Stimulated activated CD8-positive, alpha-beta memory T cell treated with anti-CD3 and anti-CD28 coated beads, Interleukin-7, amount 100 ng/mL, for 1 hour (primary cell): ENCODE measurements at places on chromosomes 12 and 14.

DNA sequence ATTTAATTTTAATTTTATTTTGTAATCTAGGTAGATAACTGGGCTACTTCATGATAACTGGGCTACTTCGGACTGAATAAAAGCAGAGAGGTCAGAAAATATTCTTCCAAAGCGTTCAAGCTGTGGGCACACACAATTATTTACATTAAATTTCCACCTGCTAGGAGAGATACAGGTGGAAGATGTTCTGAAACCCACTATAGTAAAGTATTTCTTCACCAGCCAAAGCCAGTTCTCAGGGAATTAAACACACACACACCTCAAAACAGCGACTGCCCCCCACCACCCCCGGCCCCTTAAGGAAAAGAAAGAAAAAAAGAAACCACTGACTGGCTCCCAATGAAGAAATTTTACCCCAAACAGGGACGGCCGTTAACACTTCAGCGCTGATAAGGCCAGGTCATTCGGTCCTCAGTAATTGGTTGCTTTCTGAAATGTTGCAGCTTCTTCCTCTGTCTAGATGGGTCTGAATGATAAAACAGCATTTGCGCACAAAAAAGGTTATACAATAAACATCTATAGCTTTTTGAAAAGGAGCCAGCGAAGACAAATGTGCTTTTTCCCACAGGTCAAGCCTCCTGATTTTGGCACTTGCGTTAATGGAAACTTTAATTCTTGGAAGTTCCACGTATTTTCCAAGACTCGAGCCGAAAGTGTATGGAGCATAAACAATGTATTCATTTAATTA lies 771 bp upstream of the KCNJ8 start:
- no peak for DNase-seq

DNA sequence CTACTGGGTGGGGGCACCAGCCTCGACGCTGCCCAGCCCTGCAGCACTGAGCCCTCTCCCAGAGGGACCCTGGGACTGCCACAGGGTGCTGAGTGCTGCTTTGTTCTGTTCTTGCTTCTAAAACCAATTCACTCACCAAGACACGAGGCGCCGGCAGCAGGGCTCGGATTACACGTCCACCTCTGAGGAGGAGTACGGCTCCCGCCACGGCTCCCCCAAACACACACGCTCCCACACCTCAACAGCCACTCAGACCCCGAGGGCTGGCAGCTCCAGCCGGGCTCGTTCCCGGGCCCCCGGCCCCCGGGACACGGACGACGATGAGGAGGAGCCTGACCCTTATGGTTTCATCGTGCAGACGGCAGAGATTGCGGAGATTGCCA lies 24.3 kb downstream of the CEP170B start:
- DNase-seq = no peak

GRCh38 chr12:102769323-102769916 lies 147.6 kb downstream of the PAH start:
- DNase-seq = no peak

- no peak for DNase-seq
These were observed 227.3 kb downstream of the DPF3 start for GRCh38 chr14:72666610-72667009.

- peak; percentile 2 for DNase-seq
These were observed 179.8 kb downstream of the DPF3 start for GRCh38 chr14:72714094-72714493.

DNA sequence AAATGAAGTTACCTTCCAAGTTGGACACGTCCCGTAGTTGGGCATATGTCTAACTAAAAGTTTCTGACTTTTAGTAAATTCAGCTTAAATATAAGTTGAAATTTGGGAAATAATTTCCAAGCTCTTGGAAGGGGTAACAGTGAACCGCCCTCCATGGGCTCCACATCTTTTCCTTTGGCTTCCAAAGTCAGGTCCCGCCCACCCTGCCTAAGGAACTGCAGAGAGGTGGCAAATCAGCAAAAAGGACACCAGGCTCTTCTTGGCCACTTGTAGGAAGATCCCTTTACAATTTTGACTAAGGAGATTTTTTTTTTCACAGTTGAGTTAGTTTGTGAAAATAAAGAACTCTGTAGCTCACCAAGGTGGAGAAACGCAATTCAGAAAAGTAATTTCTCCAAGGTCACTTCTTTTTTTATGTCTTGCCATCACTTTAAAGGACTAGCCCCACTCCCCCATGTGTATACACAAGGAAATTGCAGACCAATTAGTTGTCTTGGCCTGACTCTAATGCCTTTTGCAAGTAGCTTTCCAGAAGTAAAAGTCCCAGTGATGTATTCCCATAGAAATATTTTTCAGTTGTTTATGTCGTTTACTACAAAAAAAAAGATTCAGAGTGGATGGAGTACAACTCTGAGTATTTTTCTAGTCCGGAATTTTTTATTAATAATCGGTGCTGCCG lies 181.2 kb downstream of the PELI2 start:
- no peak for DNase-seq

GRCh38 chr14:39243831-39244230 lies 10.1 kb downstream of the MIA2 start:
- DNase-seq = no peak

DNA sequence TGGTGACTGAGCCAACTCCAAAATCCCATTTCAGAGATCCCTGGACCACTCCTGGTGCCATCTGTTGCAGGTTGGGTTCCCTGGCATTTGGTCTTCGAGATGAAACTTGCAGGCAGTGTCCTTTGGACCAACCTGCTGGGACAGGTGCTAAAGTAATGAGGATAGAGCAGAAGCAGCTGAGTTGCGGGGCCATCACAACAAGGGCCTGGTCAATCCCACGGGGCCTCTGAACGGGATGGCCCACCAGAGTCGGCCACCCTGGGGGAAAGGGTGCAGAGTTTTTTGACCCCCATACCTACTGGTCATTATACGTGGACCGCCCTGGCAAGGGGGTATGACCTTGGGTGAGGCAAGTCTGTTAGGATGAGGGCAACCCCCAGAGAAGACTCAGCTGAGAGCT lies 39.3 kb downstream of the DLK1 start:
- DNase-seq = no peak

- no peak for DNase-seq
These were observed 183.4 kb downstream of the KIF26A start for GRCh38 chr14:104321802-104322130.

GRCh38 chr14:68590201-68590522 lies 202.7 kb downstream of the ZFP36L1 start:
- DNase-seq = no peak

DNA sequence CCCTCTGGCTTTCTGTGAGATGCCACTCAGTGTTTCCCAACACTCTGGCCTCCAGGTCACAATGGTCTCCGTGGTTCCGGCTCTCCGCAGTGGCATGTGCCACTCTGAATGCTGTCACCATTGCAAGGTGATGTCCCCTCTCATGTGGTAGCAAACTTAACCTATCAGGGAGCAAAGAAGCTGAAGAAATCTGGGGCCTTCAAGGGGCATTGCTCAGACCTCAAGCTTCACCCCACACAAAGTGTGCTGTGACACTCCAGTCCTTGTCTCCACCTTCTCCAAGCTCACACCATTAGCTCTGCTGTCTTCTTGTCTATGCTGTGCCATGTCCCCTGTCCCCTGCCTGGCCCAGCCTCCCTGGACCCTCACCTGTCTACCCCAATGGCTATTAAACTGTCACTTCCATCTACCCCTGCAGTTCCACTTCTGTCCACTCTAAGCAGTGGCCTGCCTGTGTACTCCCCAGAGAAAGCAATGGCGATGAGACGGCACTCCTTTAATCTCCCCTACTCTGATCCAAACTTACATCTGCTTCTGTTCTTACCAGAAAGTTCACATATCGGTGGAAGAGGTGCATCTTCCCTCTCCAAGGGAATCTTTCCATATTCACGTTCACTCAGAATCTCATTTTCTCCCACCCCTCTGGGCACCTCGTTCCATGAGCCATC lies 93.7 kb downstream of the DHRS2 start:
- DNase-seq = no peak

DNA sequence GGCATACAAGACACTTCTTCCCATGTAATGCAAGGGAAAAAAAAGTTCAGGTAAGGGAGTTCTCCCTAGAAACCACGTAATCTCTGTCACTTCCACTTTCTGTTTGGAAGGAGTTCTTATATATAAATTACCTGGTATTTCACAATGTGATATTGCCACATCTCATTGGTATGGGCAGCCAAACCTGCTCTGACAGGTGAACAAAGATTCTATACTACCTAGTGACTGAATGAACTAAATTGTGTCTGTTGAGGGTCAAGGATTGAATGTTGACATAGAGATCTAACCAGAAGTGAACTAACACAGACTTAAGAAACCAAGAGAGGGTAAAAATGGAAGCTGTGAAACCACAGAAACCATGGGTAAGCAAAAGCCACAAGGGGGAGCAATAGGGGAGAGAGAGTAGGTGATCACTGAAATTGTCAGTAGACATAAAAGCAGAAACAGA lies 161.3 kb downstream of the RPL10L start:
- no peak for DNase-seq

DNA sequence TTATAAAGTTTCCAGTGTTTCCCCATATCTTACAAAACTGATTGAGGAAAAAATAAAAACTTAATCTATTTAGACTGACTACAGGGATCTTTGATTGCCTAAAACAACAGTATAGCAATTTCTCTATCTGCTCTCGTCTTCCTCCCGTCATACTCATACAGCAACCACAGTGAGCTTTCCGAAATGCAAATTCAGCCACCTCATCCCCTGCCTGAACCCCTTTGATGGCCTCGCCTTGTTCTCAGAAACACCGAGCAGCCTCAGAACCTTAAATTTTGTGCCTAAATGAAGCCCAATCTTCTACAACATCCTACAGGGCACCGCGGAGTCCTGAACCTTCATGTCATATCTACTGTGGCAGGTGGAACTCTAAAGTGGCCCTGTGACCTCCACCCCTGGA lies 223.7 kb upstream of the TMEM132C start:
- DNase-seq = no peak

DNA sequence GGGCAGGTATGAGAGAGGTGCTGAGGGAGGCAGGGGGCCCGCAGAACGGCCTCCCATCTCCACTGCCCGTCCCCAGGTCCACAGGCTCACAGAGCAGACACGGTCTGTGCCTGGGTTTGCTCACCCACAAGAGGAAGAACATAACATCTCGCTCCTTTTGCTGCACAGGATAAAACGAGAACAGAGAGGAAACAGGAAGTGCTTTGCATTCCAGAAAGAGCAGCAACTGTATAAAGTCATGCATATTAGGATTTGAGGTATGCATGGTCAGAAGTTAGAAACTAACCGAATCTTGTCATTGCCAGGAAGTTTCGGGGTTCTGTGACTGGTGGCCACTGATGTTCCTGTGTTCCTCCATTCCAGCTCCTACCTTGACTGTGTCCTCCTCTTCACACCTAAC lies 25.0 kb downstream of the NTF3 start:
- no peak for DNase-seq

- no peak for DNase-seq
These were observed 1.7 kb upstream of the IL26 start for GRCh38 chr12:68227356-68227755.

DNA sequence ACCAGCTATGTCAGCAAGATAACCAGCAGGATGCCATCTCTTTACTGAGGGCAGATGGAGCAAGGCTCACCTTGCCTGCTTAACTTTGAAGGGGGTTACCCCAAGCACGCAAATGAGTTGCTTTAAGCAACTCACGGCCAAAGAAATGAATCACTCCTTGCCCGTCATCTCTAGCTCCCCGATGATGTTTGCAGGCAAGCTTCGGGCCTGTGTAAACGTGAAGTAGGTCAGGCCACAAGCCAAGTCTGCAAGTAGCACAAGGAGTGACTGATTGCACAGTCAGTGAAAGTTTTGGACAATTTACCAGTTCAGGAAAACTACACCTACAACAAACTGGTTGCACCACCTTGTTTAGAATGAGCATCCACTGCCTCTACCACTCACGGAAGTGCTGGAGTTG lies 699.7 kb upstream of the TBX3 start:
- no peak for DNase-seq

GRCh38 chr14:56742391-56742878 lies 67.8 kb downstream of the OTX2 start:
- no peak for DNase-seq

DNA sequence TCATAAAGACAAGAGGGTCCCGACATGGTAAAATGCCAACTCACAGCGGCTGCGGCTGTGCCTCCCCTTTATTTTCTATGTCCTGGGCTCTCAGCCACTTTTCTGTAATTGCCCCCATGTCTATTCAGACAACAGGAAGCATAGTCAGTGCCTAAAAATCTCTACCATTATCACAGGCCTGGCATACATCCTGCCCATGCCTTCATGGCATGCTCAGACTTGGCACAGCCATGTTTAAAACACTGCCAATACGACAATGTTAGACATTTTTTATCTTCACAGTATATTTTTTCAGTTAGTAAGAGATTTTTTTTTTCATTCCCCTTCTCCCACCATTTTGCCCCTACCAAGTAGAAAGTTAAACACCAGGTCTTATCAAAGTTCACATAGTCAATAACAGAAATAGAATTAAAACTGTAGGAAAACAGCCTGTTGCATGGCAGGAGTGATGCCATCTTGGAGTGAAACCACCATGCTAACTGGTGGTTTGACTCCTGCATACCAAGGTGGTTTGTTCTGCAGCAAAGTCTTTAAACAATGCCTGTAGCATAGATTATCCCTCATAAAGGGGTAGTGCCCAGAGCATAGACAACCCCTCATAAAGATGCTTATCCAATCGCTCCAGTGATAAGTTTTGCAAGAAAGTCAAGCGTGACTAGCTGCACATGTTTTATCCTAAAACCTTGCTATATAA lies 18.9 kb upstream of the CERS5 start:
- no peak for DNase-seq

- no peak for DNase-seq
These were observed 62.7 kb downstream of the RASSF3 start for GRCh38 chr12:64672925-64673409.

GRCh38 chr12:43848226-43848507 lies 12.3 kb downstream of the TMEM117 start:
- DNase-seq = no peak

DNA sequence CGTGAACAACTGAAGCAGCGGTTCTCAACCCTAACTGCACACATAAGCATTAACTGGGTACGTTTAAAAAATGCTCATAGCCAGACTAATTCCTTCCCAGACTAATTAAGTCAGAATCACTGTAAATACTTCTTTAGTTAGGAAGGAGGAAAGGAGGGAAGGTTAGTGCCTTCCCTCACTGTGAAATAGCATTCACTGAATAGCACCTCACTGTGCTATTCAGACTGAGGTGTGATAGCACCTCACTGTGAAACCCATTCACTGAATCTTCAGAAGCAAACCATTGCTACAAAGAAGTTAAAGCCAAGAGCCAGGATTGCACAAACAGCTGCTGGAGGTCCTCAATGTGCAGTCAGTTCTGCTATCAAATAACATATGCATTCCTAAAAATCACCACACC lies 58.8 kb downstream of the RTN1 start:
- DNase-seq = no peak

DNA sequence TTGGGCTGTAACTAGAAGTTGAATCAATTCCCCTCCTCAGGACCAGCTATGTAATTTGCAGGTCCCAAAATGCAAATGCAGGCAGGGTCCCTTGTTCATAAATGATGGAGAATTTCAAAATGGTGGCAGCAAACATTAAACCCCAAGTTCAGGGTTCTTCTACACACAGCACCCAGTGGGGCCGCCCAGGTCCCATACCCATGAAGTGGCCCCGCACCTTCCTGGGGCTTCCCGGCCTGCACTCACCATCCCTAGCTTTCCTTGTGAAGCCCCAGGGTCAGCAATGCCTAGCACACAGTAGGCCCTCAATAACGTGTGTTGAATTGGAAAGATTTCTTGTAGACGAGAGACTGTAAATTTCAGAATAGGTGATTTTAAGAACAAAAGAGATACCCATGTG lies 76.0 kb downstream of the NTF3 start:
- DNase-seq = no peak

- DNase-seq = no peak
These were observed 264.9 kb downstream of the CCER1 start for GRCh38 chr12:90690120-90690519.
